CD4-positive, alpha-beta T cell treated with Interferon gamma for 1 hour (primary cell): ENCODE measurements at places on chromosomes 16 and 17.

- peak; percentile 79 for DNase-seq
These were observed 18.0 kb downstream of the GRB7 start for GRCh38 chr17:39755554-39756379.

GRCh38 chr17:65952015-65952414 lies 239.9 kb downstream of the CEP112 start:
- DNase-seq: no peak

GRCh38 chr16:30470632-30470995 lies 1.9 kb upstream of the ITGAL start:
- DNase-seq: no peak

DNA sequence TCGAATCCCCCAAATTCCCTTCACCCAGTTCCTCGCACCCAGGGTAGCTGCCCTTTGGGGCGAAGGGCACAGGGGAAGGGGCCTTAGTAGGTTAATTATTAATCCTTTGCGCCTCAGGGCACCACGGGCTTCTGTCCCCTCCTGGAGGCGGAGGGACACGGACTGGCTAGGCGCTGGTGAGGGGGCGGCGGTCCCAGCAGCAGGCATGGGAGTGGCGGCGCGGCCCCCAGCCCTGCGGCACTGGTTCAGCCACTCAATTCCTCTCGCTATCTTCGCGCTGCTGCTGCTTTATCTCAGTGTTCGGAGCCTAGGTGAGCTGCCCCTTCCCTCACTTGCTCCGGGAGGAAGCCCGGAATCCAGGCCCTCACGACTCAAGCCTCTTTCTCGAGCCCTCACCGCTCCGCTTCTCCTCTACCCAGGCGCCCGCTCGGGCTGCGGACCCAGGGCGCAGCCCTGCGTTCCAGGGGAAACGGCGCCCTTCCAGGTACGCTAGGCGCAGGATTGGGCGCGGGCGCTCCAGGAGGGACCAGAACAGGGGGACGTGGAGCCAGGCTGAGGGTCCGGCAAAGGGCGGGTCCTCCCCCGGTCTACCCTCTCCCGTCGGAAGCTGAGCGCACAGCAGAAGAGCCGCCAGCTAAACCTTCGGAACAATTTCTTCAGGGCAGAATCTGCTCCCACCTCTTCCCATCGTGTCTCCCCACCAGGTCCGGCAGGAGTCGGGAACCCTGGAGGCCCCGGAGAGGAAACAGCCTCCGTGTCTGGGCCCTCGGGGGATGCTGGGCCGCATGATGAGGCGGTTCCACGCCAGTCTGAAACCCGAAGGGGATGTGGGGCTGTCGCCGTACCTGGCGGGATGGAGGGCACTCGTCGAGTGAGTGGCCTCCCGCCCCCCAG lies at the start of gene GLTPD2:
Gene GLTPD2 (plus strand): TSS at position 158 of the 894 bp plus-strand sequence. CDS start 48 bp downstream, at position 206.
- no peak for DNase-seq

DNA sequence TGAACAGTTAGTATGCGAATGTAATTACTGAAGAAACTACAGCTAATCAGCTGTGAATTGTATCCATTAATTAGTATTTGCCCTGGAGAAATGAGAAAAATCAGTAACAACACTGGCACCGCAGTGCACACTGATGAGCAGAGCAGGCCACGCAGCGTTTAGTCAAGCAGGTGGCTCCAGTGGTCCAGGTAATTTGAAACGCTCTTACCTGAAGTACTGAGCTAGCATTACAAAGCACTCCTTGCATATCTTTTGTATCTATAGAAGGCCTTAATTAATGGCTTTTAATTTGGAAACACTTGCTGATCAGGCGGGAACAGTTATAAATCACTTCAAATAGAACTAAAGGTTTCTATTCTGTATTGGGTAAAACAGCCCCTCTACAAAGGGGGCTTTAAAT lies 76.4 kb downstream of the TOX3 start:
- DNase-seq: no peak

GRCh38 chr16:90019543-90020259 lies 445 bp upstream of the DBNDD1 start:
- DNase-seq: peak; percentile 51

DNA sequence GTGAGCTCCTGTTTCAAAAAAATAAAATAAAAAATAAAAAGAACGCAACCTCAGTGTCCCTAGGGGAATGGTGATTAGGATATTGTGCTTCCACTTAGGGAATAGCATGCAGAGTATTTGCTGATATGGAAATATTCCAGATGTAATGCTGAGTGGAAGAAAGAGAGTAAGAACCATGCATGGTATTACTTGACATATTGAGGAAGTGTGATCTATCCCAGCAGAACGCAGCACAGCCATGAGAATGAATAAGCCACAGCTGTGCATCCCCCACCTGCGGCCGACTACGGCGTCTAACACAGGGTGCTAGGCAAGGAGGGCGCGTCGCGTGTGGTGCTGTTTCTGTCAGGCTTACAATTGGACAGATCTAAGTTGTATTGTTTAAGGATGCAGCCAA lies 49.5 kb downstream of the FOXK2 start:
- no peak for DNase-seq

DNA sequence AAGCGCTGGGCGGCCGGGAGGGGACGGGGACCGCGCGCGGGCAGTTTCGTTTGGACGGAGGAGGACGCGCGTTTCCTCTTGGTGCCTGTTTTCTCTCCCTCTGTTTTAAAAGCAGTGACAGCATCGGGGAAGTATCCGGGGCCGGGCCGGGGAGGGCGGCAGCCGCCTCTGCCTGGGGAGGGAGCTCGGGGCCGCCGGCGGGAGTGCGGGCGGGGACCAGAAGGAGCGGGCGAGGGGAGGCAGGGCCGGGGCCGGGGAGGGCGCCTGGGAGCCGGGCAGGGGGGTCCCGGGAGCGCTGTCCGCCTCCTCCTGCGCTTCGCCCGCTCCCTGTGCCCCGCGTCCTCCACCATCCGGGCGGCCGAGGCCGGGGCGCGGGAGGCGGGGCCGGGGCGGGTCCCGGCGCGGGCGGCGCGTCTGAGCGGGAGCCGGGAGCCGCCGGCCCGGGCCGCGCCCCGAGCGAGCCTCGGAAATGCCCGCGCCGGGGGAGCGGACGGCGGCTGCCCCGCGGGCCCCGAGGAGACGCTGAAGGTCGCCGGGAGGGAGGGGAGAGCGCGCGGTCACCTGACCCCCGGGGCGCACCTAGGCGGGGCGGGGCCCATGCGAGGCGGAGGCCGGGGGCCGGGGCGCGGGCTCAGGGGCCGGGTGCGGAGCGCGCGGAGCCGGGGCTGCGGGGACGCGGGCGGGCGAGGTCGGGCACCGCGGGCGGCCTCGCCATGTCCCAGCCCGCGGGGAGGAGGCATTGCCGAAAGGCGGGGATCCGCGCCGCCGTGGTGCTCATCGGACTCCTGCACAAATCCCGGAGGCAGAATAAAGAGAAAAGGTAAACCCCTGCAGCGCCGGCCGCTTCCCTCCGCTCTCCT lies 57.3 kb downstream of the RAP1GAP2 start:
- no peak for DNase-seq

DNA sequence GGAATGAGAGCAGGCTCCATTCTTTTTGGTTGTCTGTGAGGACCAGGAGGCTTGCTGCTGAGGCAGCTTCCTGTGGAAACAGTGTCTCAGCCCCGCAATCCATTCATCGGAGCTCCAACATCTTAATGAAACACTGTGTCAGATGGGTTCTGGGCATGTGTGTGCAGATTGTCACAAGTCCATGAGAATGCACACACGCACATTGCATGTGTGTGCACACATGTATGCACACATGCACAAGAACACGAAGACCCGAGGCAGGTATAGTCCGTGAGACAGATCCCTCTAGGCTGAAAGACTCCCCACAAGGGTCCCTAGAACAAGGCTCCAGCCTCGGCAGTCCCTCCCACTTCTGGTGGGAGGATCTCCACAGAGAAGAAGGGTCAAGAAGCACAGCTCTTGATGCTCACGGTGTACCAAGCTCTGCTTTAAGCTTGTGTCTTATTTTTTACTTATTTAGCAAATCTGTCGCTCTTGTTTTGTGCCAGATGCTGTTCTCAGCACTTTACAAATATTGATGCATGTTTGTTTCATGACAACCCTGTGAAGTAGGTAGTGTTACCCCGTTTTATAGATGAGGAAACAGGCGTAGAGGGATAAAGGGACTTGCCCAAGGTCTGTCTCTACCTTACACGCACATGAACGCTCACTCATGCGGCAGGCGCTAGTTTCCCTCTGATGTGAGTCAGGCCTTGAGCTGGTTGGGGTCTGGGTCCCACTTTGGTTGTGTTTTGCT lies 213.1 kb downstream of the SEC14L1 start:
- no peak for DNase-seq
